ENCODE measurements at places on chromosomes 1 and 21. TPM values are rescaled to one million over a fixed set of nuclear protein-coding genes. Genes with fewer than 3 reads are reported as not detected.

The TTC34 gene
- total RNA-seq = 0.94 TPM

The BATF3 gene
- 0.34 TPM for total RNA-seq

The FAM177B gene
- total RNA-seq = 0.50 TPM

GRCh38 chr1:90783181-90783580 is 66.1 kb upstream of the BARHL2 start:
- DNase-seq = no peak

GRCh38 chr1:79807816-79808215 is 801.3 kb upstream of the ADGRL4 start:
- no peak for DNase-seq

DNA sequence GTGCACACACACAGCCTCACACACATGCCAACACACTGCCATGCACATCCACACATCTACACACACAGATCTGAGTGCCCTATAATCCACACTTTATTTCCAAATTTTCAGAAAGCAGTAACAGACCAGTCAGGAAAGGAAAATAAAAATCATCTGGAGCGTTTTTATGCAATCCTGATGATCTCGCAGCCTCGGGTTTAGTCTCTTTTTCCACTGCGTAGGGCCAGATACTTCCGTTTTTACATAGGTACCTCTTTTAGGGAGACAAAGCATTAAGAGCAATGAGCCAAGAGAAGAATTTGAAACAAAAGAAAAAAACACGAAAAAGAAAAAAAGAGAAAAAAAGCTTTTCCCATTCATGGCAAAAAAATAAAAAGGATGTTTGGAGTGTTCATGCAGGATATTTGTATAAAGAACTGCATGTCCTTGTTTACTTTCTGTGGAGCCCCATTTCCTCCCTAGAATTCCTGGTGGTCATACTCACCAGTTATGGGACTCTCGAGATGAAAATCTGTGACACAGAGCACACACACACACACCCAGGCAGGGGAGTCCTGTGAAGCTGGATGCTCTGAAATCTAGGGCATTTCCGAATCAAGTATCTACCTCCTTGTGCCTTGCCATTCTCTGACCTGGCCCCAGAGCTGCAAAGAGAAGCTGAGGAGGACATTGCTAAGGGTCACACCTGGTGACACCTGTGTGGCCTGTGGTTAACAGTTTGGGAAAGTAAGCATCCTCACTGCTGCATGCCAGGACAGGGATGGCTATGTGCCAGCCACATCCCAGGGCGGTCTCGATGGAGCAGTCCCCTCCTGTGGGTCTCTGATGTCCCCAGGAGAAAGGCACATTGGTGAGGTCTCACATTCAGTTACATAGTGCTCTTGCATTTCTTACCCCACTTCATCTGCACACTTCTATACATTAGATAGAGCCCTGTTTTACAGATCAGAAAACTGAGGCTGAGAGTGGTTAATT is 83.6 kb downstream of the RUNX1 start:
- DNase-seq = no peak

- DNase-seq = no peak
Measured at GRCh38 chr1:165216254-165216653, 140.3 kb downstream of the LMX1A start.

GRCh38 chr1:45123358-45123757 is 83.0 kb downstream of the ZSWIM5 start:
- DNase-seq = no peak

DNA sequence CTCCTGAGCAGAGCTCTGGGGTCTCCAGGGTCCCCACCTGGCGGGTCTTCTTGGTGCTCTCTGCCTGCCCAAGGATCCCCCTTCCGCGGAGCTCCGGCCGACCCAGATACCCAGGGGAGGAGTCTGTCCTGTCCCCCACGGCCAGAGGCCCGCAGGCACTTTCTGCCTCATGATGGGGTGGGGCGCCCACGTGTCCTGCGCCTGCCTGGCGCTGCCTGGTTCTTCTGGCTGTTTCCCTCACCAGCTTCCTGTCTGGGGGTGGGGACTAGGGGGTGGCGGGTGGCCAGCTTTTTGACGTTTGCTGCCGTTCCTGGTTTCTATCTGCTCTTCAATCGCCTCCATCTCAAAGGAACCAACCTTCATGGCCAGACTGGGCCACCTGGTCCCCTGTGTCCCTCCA is 313.3 kb upstream of the VAMP3 start:
- DNase-seq = no peak

All from T-helper 17 cell (primary cell).